Daoy (cell line): ENCODE measurements at places on chromosomes 3 and 15. TPM values are rescaled to one million over a fixed set of nuclear protein-coding genes. Genes with fewer than 3 reads are reported as not detected.

PIERCE2 gene
- total RNA-seq = 0.11 and 1.3 TPM in 2 replicates

CDCP1 gene
- 12.9 and 20.6 TPM in 2 replicates for total RNA-seq

CD200R1 gene
- 0.09 TPM in 1 of 2 replicates, not detected in the other for total RNA-seq

HACL1 gene
- total RNA-seq = 26.4 and 34.6 TPM in 2 replicates

GOLGA6A gene
- total RNA-seq = 0.06 TPM in 1 of 2 replicates, not detected in the other

C3orf80 gene
- 0.06 and 1.0 TPM in 2 replicates for total RNA-seq

SLC27A2 gene
- total RNA-seq = 1.1 and 1.3 TPM in 2 replicates

FRMD4B gene
- total RNA-seq = 1.7 and 1.8 TPM in 2 replicates

SLC12A1 gene
- not detected in 2 replicates for total RNA-seq

GOLGA8T gene
- 1.5 TPM in 1 of 2 replicates, not detected in the other for total RNA-seq

SI gene
- total RNA-seq = not detected in 2 replicates

GOLGA8S gene
- not detected in 2 replicates for total RNA-seq

PRR23B gene
- total RNA-seq = not detected in 2 replicates

BFSP2 gene
- total RNA-seq = not detected in 2 replicates

SLC22A13 gene
- total RNA-seq = 0.91 TPM in 1 of 2 replicates, not detected in the other

PLA2G4D gene
- not detected in 2 replicates for total RNA-seq

IQCF6 gene
- not detected in 2 replicates for total RNA-seq

HEG1 gene
- total RNA-seq = 14.9 and 17.1 TPM in 2 replicates

ZNF80 gene
- total RNA-seq = not detected in 2 replicates

UBL7 gene
- total RNA-seq = 109 and 115 TPM in 2 replicates

CCDC14 gene
- total RNA-seq = 40.6 and 63.7 TPM in 2 replicates

KBTBD12 gene
- total RNA-seq = not detected in 2 replicates

GOLGA6L10 gene
- 0.24 and 0.74 TPM in 2 replicates for total RNA-seq

GYG1 gene
- total RNA-seq = 19.9 and 33.4 TPM in 2 replicates
